NCI-H69 (cell line): ENCODE measurements at places on chromosomes 7 and 10.
A peak's percentile ranks its signal among the peaks of the same experiment; 100 is the strongest.

DNA sequence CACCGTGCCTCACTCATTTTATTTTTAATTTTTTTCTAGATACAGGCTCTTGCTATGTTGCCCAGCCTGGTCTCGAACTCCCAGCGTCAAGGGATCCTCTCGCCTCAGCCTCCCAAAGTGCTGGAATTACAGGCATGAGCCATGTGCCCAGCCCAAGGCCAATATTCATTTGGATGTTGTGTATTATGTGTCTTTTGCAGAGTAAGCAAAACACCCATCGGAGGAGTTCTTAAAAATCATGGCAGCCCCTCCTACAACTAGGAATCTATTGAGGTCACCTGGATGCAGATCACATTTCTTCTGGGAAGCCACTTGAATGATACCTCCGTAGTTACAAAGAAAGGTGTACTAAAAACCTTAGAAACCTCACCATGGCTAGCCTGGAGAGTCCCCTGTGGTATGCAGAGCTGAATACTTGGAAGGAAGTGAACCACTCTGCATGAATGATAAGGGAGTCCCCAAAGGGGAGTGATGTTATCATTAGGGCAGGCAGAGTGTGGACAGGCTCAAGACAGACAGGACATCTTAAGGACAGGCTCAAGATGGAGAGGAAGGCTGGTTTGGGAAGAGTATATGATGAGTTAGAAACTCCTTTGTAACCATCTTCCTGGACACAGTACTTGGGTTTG, 185.7 kb downstream of the TAX1BP1 start:
- DNase-seq = no peak

GRCh38 chr7:45593877-45594276, 19.7 kb downstream of the ADCY1 start:
- no peak for DNase-seq

GRCh38 chr10:54613162-54613561, 187.9 kb downstream of the PCDH15 start:
- DNase-seq = no peak

- DNase-seq = peak; percentile 68
Observed at GRCh38 chr10:88181902-88182600, 318.6 kb downstream of the PTEN start.
